ENCODE measurements at places on chromosomes 1 and 21.
A peak's percentile ranks its signal among the peaks of the same experiment; 100 is the strongest.

DNA sequence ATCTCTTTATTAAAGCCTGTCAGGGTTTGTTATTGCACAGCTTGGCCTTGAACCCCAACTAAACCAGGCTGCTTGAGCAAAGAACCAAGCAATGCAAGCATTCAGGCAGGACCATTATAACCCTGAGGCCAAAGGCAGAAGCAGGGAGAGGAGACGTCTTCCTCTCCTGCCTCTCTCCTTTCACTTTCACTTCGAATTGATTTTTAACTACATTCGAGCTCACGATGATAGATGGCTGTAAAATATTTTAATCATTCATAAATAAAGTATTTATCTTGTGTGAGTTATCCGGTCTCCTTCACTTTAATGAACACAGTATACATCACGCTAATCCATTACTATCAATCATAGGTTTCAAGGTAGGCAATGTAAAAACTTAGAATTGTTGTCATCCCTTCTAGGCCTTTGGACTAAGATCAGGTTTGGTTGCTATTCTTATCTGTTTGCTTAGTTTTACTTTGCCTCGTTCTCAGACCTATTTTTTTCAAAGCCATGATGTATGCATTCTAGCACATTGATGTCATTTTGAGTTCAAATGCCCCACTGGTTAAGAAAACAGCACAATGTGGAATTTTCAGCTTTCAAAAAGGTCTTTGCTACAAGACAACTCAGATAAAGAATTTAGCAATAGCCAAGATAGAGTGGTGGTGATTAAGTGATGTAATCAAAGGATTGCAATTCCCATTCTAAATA, 480.2 kb upstream of the RUNX1 start:
- DNase-seq: no peak
- no peak overlapping the region for H3K4me3 ChIP-seq
- H3K4me1 ChIP-seq: peaks cover 20% of the 10 kb centered on the region
- no peaks in the 10 kb centered on the region for H3K36me3 ChIP-seq

GRCh38 chr1:45604239-45604638, 19.6 kb downstream of the CCDC17 start:
- no peaks in the 10 kb centered on the region for H3K4me1 ChIP-seq
- no peaks in the 10 kb centered on the region for H3K27me3 ChIP-seq
- H3K4me3 ChIP-seq: no peak overlapping the region
- H3K36me3 ChIP-seq: peaks cover 16% of the 10 kb centered on the region
- H3K27ac ChIP-seq: no peak overlapping the region

DNA sequence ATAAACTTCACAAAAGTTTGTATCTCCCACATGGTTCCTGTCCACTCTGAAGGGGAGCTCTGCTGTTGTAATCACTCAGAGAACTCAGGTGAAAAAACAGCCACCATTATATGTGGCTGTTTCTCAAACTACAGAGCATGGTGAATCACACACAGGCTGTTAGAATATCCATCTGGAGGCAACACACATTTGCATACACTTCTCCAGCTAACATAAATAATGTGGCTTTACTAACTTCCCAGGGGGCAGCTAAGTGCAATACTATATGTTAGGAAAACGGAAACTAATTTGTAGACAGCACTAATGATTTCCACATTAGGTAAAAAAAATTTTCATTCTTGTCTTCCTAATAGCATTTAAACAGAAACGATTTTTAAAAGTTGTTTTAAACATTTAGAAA, 49.3 kb downstream of the PTGFR start:
- no peaks in the 10 kb centered on the region for H3K4me1 ChIP-seq
- no peak overlapping the region for H3K27ac ChIP-seq
- H3K36me3 ChIP-seq: no peaks in the 10 kb centered on the region
- no peak for DNase-seq
- H3K4me3 ChIP-seq: no peak overlapping the region

GRCh38 chr1:29470788-29471119, 234.4 kb downstream of the PTPRU start:
- no peak overlapping the region for H3K4me3 ChIP-seq
- peak overlapping the region; percentile 54 for H3K27ac ChIP-seq
- H3K36me3 ChIP-seq: no peaks in the 10 kb centered on the region
- DNase-seq: no peak
- no peaks in the 10 kb centered on the region for H3K27me3 ChIP-seq

- no peaks in the 10 kb centered on the region for H3K27me3 ChIP-seq
- no peak for DNase-seq
- peaks cover 4% of the 10 kb centered on the region for H3K4me1 ChIP-seq
- no peak overlapping the region for H3K4me3 ChIP-seq
- no peaks in the 10 kb centered on the region for H3K36me3 ChIP-seq
These were observed 469.5 kb upstream of the VAMP3 start for GRCh38 chr1:7301664-7301981.

DNA sequence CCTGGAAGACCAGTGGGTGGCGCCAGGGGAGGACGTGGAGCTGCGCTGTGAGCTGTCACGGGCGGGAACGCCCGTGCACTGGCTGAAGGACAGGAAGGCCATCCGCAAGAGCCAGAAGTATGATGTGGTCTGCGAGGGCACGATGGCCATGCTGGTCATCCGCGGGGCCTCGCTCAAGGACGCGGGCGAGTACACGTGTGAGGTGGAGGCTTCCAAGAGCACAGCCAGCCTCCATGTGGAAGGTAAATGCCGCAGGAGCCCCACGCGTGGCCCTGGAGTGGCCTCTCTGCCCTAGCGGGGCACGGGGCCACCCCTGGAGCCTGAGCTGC, 75.2 kb downstream of the OBSCN start:
- no peaks in the 10 kb centered on the region for H3K4me1 ChIP-seq
- H3K27me3 ChIP-seq: no peaks in the 10 kb centered on the region
- H3K36me3 ChIP-seq: no peaks in the 10 kb centered on the region
- H3K27ac ChIP-seq: no peak overlapping the region
- no peak overlapping the region for H3K4me3 ChIP-seq
